ENCODE measurements at places on chromosomes 6 and 20. TPM values are rescaled to one million over a fixed set of nuclear protein-coding genes. Genes with fewer than 3 reads are reported as not detected.

RAET1E gene
- not detected for total RNA-seq

OR2H2 gene
- not detected for total RNA-seq

BNIP5 gene
- not detected for total RNA-seq

TMEM63B gene
- total RNA-seq = 7.3 TPM

TENT5A gene
- 0.03 TPM for total RNA-seq

IL20RA gene
- not detected for total RNA-seq

BPIFA1 gene
- total RNA-seq = not detected

RAMACL gene
- 8.0 TPM for total RNA-seq

RNASET2 gene
- total RNA-seq = 61.5 TPM

PXDC1 gene
- total RNA-seq = 1.4 TPM

TREML1 gene
- total RNA-seq = not detected

CNR1 gene
- not detected for total RNA-seq

PMEPA1 gene
- 0.58 TPM for total RNA-seq

GGTLC1 gene
- not detected for total RNA-seq

ABRACL gene
- 72.8 TPM for total RNA-seq

VGLL2 gene
- not detected for total RNA-seq

SLC22A23 gene
- 0.20 TPM for total RNA-seq

MAS1 gene
- total RNA-seq = not detected

CCDC170 gene
- not detected for total RNA-seq

ACSS2 gene
- 65.8 TPM for total RNA-seq

KIF25 gene
- not detected for total RNA-seq

POU5F1 gene
- total RNA-seq = not detected

MAPK13 gene
- total RNA-seq = 0.07 TPM

SPATS1 gene
- total RNA-seq = 8.4 TPM

FKBP1C gene
- total RNA-seq = 1.7 TPM

PGBD1 gene
- total RNA-seq = 10.8 TPM

HLA-F gene
- total RNA-seq = not detected

ULBP2 gene
- 1.9 TPM for total RNA-seq

LY6G5C gene
- not detected for total RNA-seq

TMC2 gene
- total RNA-seq = not detected

PRL gene
- not detected for total RNA-seq

EYS gene
- total RNA-seq = not detected

CLPSL2 gene
- total RNA-seq = not detected

VSX1 gene
- not detected for total RNA-seq

KHDC1L gene
- 4.2 TPM for total RNA-seq

NELFCD gene
- total RNA-seq = 58.0 TPM

RAD21L1 gene
- total RNA-seq = not detected

APOM gene
- total RNA-seq = 2.3 TPM

PHACTR3 gene
- not detected for total RNA-seq

TTLL9 gene
- total RNA-seq = not detected

CLVS2 gene
- not detected for total RNA-seq

GJA10 gene
- total RNA-seq = not detected
